ENCODE measurements at places on chromosomes 13 and 19.
A peak's percentile ranks its signal among the peaks of the same experiment; 100 is the strongest.

DNA sequence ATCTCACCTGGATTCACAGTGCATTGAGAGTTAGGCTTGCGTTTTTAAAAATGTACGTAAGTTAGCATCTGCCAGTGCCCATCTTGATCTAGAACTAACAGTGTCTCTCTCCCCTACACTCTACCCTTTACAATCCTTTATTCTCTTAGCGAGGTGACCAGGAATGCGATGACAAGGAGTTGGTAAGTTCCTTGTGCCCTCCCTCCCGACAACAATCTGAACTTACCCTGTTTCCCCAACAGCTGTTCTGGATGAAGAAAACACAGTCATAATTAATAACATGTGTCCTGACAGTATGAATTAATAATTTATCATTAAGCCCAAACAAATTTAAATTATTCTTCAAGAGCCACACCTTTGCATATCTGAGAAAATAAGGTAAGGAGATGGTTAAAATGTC, 6.3 kb downstream of the TSHZ3 start:
- no peak for DNase-seq

GRCh38 chr13:72462726-72463125, 264.7 kb downstream of the MZT1 start:
- DNase-seq, result no peak

DNA sequence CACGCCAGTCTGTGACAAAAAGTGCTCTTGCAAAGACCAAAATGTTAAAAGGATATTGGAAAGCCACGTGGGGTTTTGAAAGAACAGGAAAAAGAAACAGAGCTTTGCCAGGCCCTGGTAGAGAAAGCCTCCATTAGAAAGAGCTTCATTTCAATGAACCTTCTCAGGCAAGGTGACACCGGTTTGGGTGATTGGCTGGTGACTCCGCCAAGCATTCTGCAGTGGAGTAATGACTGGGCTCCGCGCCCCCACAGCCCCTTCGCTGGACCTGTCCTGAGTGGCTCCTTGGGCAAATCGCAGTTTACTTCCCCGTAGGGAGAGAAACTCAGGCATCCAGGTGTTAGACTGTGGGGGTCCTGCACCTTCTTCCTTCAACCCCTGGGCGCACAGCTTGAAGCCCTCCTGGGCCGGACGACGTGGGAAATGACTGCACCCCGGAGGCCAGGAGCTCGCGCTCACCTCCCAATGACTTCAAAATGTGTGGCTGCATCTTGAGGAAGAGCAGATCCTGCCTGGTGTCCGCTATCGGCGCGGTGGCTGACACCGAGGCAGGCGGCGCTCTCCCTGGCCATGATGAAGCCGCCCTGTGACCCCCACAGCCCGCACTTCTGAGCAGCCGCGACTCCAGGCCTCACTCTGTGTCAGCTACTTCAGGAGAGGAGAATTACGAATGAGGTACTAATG, 444.6 kb upstream of the SGCG start:
- no peak for DNase-seq

- no peak for DNase-seq
Observed at GRCh38 chr13:113160983-113161382, 2.5 kb downstream of the PROZ start.

GRCh38 chr13:39765801-39766463, 110.5 kb downstream of the COG6 start:
- DNase-seq, result no peak

- DNase-seq, result peak; percentile 81
Observed at GRCh38 chr13:24727731-24728601, 36.0 kb upstream of the RNF17 start.

- no peak for DNase-seq
Observed at GRCh38 chr19:23983406-23983805, 68.7 kb downstream of the ZNF726 start.

DNA sequence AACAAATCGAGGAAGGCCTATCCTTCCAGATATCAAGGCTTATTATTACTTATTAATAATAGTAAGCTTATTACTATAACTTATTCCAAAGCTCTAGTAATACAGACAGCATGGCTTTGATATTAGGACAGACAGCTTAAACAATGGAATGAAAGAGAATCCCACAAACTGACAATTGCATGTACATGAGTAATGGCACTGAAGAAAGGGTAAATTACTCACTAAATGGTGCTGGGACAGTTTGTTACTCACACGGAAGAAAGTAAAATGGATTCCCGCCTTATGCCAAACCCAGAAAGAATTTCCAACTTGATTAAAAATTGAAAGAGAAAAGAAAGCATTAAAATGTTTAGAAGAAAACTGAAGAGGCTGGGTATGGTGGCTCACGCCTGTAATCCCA, 60.3 kb downstream of the MIPEP start:
- no peak for DNase-seq

GRCh38 chr13:76812206-76812897, 73.9 kb downstream of the KCTD12 start:
- no peak for DNase-seq

DNA sequence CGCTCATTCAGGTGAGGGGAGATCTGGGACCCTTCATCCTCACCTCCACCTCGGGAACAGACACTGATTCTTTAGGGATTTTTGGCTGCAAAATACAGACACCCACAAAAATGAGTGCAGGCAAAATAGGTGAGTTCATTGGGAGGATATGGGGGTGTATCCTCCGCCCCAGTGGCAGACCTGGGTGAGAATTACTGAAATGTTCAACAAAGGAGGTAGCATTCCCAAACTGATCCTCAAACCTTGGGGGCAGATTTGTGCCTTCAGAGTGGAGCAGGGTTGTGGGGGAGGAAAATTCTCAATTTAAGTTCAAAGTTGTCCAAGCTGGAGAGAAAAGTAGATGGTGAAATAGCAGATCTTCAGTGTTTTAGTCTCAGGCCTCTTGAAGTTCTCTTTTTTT, 31.3 kb upstream of the SIN3B start:
- no peak for DNase-seq

DNA sequence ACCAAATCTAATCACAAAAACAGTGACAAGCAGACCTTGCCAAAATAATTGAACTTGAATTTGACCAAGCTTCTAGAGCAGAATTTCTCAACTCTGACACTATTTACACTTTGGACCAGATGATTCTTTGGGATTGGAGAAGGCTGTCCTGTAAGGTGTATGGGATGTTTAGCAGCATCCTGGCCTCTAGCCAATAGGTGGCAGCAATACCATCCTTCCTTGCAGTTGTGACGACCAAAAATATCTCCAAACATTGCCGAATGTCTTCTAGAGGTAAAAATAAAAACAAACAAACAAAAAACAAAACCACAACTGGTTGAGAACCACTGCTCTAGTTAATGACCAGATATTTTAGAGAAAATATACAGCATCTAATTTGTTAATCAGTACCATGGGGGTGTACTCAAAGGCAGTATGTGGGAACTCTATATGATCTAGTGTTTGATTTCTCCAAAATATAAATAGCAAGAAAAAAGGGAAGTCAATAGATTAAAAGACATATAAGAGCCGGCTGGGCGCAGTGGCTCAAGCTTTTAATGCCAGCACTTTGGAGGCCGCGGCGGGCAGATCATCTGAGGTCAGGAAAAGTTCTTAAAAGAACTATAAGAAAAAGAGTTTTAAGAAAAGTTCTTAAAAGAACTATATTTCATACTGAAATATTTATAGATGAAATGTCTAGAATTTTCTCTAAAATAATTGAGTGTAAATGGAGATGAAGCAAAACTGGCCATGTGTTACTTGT, 60.9 kb upstream of the ZNF527 start:
- no peak for DNase-seq

GRCh38 chr13:113061271-113061625, 44.3 kb upstream of the F7 start:
- DNase-seq, result no peak

DNA sequence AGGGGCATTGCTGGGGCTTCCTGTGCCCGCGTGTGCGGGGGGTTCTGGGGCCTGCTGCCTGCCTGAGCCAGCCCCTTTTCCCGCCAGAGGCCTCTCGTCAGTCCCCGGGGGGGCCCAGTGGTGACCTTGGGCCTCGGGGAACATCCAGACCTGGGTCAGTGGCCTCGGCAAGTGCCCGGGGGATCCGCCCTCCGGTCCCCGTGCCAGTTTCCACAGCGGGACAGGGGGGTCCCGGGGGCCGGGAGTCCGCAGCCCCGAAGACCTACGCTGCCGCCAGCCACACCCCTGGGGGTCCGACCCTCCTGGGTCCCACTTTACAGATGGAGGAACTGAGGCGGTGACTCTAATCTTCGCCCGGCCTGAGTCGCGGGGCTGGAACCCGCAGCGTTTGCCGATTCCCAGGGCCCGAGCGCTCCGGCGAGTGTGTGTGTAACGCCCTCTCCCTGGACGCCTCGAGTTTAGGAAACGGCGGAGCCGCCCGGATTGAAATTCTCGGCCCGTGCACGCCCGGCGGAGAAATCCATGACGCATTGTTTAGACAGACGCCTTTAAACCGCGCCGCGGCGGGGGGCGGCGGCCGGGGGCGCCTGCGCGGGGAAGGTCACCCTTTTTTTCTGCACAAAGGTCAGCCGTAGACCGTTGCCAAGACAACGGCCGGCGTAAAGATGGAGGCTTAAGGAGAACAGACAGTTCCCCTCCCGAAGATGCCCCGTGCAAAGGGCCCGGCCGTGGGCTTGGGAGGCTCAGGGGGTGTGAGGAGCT, 39.3 kb downstream of the EFNA2 start:
- DNase-seq, result no peak

Measured in AML-193 (cell line).